ENCODE measurements at places on chromosomes 6 and 20.

GRCh38 chr20:58449681-58450221, 60.7 kb downstream of the VAPB start:
- no peak for DNase-seq

- no peak for DNase-seq
Observed at GRCh38 chr6:138182939-138183789, 21.4 kb downstream of the ARFGEF3 start.

- no peak for DNase-seq
Observed at GRCh38 chr6:123640567-123641187, 3.9 kb upstream of the TRDN start.

DNA sequence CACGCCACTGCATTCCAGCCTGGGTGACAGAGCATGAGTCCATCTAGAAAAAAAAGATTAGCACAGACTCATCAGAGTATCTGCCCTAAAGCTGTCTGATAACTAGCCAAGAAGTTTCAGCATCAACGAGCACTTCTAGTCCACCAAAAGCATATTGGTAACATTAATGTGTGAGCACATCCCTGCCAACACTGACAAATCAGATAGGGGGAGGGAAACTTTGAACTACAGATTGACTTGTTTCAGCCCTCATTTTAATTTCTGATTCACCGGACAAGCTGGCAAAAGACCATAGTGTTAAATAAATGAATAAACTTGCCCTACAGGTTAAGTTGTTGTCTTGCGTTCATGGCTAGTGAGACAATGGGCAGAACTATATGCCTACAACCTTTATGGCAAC, 7.7 kb upstream of the SEC63 start:
- DNase-seq, result no peak

DNA sequence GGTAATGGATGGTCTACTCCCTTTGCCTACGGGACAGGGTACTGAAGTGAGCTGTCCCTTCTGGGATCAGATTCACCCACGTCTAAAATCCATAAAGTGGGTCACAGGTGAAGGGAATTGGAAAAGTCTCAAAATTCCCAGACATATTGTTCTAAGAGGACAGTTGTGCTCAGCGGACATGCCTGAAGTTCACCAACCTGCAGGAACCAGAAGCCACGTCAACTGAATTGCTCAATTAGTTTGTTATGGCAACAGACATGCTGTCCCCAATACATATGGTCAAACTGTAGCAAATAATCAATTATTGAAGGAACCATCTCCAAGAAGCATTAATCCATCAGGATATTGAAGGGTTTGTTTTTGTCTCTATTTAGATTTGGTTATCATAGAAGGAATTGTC, 190.2 kb downstream of the FRK start:
- DNase-seq, result no peak

DNA sequence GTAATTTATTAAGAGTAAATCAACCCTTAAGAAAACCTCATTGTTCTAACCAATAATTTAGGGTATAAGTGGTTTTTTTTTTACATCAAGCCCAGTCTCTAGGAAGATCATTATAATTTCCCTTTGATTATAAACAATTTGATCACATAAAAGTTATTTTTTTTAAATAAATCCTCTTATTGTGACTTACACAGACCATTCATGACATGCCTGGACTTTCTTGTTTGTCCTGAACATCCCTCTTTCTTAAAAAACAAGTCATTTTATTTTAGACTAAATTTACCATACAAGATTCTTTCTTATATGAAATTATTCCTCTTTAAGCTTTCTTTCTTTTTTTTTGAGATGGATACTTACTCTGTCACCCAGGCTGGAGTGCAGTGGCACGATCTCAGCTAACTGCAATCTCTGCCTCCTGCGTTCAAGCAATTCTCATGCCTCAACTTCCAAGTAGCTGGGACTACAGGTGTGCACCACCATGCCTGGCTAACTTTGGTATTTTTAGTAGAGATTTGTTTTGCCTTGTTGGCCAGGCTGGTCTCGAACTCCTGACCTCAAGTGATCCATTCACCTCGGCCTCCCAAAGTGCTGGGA, 53.6 kb upstream of the AGPAT4 start:
- DNase-seq, result no peak

DNA sequence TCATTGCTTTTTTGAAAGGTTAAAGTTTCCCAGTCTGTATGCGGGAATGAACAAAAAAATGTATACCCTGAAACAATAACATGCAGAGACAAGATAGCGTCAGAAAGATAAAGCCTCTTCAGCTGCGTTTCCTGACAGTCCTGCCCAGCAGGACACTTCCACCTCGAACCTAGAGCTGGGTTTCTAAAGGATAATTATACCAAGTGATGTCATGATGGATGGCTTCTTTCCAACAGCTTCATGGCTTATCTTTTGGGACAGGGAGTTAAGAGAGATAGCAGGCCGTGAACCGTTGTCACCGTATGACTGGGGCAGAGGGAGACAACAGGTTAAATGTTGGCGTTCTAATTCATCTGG, 267.6 kb upstream of the SGK1 start:
- DNase-seq, result no peak

GRCh38 chr6:85124472-85125354, 325.2 kb upstream of the NT5E start:
- DNase-seq, result no peak

- peak; percentile 51 for DNase-seq
Observed at GRCh38 chr20:20369250-20370093, 1.6 kb downstream of the INSM1 start.

GRCh38 chr6:80440496-80441115, 334.1 kb downstream of the BCKDHB start:
- no peak for DNase-seq

DNA sequence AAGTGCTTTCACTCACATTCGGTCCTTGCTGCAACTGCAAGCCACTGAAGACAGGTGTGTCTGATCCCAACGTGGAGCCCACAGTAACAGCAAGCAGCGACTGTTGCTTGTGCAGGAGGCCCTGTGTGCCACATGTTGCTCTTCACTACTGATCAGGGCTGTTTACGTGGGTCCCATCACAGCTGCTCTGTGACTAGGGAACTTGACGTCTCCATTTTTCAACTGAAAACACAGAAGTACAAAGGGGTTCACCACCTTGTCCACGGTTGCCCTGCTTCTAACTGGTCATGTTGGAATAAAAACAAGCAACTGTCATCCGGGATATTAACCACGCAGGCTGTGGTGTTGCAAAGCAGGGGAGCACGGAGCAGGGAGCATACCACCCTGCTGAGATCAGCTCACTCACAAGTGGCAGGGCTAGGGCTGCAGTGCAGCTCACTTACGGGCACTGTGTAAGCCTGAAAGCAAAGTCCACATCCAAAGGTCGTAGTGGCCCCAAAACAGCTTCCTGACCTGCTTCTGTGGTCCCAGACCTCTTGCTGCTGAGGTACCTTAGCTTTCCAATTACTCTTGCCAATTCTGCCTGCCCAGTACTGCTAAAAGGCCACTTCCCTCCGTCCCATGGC, 105.8 kb upstream of the DUSP22 start:
- no peak for DNase-seq

- DNase-seq, result no peak
Observed at GRCh38 chr6:129009851-129010250, 126.9 kb downstream of the LAMA2 start.

DNA sequence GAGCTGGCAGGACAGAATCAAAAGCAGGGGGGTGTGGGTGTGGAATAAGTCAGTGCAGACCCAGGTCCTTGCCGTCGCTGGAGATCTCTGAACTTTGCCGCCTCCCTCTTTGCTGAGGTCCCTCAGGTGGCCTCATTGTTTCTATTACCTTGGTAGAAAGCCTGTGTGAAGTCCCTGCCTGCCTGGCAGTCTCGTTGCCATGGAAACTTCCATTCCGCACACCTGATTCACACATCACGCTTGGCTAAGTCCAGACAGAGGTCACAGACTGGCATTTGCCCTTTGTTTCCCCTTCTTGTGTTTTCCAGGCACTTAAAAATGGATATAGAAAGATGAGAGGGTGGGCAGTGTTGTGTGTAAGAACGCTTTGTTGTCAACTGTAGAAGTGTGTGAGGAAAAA, 260.6 kb downstream of the PRL start:
- DNase-seq, result no peak

DNA sequence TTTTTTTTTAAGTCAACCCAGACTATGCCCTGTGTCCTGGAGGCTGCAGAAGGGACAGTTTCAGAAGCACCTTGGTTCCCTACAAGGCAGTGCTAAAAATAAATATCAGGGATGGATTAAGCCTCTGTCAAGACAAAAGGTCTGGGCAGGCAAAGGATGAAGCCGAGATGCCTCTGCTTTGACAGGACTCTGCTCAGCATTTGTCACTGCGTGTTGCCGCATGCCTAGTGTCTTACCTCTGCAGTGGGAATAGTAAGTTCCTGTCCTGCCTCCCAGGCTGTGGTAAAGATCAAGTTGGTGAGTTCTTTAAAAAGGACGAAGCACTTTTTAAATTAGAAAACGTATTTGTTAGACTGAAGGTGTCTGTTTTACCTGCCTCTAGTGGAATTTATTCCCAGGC, 15.1 kb downstream of the AAR2 start:
- no peak for DNase-seq

GRCh38 chr6:150053450-150053849, 15.5 kb downstream of the ULBP3 start:
- no peak for DNase-seq

DNA sequence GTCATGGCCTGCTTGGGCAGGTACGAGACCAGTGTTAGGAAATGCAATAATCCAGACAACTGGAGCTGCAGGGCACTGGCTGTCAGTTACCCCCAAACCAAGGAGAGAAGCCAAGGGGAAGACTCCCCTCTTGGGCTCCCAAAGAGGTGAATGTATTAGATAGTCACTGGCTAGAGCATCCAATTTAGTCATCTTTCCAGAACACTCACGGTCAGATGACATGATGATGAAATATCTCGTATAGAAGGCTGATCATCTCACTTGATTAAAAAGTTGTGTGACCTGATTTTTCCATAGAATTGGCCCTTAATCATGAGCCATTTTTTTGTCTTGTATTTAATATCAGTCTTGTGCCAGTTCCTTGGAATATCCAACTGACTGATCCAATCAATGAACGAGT, 40.7 kb downstream of the SLC22A3 start:
- DNase-seq, result no peak

- DNase-seq, result no peak
Observed at GRCh38 chr6:2806644-2807043, 35.0 kb downstream of the SERPINB1 start.

- DNase-seq, result peak; percentile 59
Observed at GRCh38 chr6:47413752-47414422, 63.7 kb upstream of the CD2AP start.

GRCh38 chr6:52049252-52050050, 38.0 kb downstream of the PKHD1 start:
- DNase-seq, result peak; percentile 43

- peak; percentile 88 for DNase-seq
Observed at GRCh38 chr6:157981395-157982101, at the start of gene SYNJ2. Gene SYNJ2, plus strand, starts transcription at chr6:157981863. Its CDS starts 99 bp downstream, at chr6:157981962.

DNA sequence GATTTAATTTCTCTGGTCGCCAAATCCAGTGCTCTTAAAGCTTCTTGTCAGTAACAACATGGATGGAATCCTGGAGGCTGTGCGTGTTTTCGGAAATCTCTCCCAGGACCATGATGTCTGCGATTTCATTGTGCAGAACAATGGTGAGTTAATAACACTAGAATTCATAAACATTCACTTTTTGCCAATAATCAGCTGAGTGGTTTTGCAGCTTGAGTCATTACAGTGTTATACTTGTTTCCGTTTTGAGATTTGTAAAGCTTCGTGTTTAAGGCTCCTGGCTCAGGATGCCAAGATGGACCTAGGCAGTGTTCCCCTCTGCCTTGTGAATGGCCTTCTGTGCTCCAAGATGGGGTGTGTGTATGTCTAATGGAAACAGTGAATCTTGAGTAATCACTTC, 113.8 kb downstream of the ARMC2 start:
- DNase-seq, result no peak

DNA sequence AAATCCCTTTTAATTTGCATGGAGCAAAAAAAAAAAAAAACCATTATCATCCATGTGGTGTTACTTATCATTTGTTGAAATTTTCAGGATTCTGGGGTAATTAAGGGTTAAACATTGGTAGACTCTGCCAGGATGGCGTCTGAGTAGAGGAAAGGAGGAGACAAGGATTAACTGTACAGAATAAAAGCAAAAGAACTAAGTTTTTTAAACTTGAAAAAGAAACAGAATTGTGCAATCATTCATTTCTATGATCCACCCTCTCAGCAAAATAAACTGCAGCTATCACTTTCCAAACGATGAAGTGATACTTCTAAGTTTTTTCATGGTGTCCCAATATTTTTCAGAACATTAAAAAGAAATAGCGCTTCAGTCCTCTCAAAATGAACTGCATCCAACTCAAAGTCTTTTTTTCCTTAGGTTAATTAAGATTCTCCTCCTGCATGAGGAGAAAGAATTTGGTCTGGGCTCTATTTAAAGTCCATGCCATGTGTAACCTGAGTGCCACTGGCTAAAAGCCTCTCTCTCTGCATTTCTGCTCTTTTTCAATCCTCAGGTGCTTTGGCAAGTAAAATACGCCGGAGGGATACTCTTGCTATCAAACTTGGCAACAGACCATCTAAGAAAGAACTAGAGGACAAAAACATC, 69.5 kb upstream of the LTV1 start:
- DNase-seq, result no peak

GRCh38 chr20:17014217-17014616, 212.6 kb upstream of the PCSK2 start:
- DNase-seq, result no peak

- DNase-seq, result no peak
Observed at GRCh38 chr6:112235956-112236355, 18.4 kb downstream of the LAMA4 start.

DNA sequence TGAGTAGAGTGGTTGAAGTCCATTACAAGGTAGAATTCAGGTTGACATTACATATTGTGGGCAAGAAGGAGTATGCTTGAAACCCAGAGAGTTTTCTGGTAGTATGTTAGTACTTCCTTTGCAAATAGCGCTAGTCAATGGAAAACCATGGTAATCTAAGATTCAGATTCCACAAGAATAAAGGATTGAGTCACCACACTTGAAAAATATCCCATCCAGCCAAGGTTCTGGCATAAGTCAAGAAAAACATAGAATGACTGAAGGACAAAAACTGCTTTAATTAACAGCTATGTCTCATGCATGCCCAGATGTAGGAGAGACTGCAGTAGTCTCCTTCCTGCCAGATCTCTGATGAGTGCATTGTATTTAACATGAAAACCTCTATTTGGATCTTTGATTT, 469.8 kb downstream of the BMP2 start:
- no peak for DNase-seq

DNA sequence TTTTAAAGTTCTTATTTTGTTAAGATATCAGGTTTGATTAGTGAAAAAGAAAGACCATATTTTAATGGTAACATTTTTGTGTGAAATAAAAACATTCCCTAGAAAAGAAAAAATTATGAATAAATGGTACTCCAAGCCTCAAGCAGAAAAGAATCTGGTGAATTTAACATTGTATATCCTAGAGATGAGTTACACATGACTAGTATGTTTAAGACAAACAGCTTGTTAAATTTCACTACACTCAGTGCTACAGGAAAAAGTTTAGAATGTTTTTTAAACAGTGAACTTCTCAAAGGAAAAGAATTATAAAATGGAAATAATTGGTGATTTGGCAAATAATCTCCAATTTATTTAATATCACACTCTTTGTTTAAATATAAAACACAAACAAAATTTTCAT, 222.7 kb upstream of the MCHR2 start:
- no peak for DNase-seq

Data from GM13976 (cell line).